K562 (cell line): ENCODE measurements at places on chromosomes 3 and 15.
A peak's percentile ranks its signal among the peaks of the same experiment; 100 is the strongest.

DNA sequence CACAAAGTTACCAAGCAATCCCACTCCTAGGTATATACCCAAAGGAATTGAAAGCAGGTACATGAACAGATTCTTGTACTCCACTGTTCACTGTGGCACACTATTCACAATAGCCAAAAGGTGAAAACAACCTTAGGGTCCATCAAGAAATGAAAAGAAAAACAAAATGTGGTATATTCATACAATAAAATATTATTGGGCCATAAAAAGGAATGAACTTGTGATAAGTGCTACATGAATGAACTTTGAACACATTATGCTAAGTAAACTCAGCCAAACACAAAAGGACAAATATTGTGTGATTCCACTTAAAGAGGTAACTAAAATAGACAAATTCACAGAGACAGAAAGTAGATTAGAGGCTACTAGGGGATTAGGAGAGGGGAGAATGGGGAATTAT lies 55.2 kb upstream of the IMPG2 start:
- DNase-seq = no peak

GRCh38 chr3:8416965-8417364 lies 84.7 kb upstream of the LMCD1 start:
- peak; percentile 46 for DNase-seq

DNA sequence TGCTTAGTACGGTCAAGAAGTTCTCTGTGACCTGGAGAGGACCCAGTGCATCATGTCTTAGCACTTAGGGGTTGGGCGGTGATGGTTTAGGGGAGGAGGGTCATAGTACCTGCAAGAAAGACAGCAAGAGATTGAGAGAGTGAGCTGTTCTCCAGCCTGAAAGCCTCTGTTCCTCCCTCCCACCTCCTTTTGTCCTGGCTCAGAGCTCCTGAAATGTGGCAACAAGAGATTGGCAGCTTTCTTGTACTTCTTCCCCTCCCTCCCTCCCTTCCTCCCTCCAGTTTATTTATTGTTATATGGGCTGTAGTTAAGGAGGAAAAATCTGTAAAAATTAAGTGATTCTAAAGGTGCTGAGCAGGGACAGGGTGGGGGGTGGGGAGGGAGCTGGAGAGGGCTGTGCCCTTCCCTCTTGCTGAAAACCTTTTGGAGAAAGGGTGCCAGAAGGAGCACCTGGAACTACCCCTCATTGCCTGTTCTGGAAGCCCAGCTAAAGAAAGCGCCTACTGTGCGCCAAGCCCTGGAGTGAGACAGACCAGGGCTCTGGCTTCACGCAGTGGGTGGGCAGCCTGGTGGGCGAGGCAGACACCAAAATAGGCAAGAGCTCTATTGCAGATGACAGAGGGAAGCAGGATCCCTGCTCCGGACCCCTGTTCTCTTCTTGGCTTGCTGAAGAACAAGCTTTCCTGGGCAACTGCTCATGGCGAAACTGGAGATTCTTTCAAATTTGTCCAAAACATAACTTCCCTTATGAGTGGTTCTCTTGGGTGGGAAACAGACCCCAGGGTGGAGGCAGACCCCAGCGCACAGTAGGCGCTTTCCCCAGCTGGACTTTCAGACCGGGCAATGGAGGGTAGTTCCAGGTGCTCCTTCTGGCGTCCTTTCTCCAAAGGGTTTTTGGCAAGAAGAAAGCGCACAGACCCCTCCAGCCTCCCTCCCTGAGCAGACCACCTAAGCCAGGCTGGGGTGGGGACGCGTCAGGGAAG lies 35.6 kb downstream of the LINGO1 start:
- no peak for DNase-seq

DNA sequence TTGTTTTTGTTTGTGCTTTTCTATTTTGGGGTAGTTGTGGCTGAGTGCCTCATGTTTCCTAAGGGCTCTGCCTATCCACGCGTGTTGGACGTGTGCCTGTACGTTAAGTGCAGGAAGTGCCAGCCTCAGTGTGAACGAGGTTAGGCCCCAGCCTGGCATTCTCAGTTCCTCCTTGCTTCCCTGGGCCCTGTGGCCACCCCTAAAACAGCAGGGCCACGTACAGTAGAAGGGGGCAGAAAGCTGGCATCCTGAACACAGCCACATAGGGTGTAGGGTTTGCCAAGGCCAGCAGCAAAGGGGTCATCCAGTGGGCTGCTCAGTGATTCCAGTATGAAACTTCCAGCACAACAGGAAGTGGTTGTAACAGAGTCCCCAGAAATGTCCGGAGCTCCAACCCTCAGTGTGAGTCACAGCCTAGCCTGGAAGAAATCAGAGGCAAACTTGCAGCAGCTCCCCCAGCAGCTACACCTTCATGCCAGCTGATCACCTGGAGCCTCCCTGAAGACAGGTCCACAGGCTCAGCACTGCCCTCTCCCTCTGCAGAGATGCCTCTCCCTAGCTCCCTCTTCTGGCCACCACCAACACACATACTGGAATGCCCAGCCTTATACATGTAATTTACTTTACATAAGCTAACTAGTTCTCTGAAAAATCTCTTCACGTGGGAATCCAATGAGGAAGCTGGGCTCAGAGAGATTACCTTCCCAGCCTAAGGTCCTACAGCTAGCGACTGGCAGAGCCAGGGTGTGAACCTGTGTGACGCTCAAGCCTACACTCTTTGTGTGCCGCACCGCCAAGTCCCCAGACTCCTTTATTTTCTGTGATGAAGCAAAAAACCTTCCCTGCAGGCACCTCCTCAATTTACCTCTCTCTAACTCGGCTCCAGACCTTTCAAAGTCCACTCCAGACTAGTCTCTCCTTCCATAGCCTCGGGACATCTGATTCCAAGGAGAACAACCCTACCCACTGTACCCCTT lies 26.6 kb downstream of the ILDR1 start:
- peak; percentile 20 for DNase-seq

DNA sequence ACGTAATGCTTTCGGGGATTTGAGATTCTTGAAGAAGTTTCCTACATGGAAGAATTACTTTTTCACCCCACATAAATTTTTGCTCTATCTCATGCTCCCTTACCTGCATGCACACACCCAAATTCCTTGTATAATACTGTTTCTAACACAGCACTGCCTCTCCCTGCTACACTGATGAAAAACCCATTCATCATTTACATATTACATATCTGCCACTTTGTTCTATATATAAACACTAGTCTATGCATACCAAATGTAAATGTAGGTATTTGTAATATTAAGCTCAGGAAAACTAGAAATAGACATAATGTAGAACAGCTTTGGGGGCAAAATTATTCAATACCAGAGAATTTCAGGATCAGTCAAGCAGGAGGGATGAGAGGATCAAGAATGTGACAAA lies 182.6 kb upstream of the SEMA6D start:
- no peak for DNase-seq

- DNase-seq = no peak
Observed at GRCh38 chr15:80953001-80953952, 36.3 kb downstream of the MESD start.

- DNase-seq = no peak
Observed at GRCh38 chr3:43289401-43289800, 3.1 kb downstream of the SNRK start.

DNA sequence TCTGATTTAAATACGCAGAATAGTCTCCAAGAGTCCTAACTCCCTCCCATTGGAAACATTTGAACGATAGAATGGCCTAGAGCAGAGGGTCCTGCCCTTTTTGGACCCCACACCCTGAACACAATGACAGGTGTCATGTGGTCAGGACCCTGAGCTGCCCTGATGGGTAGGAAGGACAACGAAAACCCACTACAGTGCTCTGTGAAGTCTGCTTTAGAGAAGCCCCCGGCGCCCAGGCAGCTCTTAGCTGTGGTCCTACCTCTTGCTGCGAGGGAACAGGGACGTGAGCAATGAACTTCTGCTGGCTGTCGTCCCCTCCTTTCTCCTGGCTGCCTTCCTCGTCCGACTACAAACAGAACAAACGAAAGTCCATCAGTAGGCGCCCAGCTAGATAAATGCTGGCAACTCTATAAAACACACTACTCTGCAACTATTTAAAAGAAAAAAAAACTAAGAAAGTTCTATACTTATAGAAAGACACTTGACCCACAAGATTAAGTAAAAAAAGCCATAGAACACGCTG lies 8.7 kb upstream of the RAB43 start:
- DNase-seq = no peak

DNA sequence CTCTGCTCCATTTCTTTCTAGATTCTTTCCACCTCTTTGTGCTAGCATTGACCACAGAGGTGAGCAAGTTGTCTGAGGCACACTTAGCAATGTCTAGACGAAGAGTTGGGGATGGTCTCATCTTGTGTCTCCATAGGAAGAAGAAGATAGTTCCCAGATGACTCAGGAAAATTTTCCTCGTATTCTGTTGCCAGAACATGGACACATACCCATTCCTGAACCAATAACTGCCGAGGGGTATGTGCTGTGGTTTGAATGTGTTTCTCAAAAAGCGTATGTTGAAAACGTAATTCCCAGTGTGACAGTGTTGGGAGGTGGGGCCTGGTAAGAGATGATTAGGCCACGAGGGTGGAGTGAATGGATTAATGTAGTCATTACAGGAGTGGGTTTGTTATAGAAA lies 107.5 kb upstream of the GALNT15 start:
- DNase-seq = no peak

DNA sequence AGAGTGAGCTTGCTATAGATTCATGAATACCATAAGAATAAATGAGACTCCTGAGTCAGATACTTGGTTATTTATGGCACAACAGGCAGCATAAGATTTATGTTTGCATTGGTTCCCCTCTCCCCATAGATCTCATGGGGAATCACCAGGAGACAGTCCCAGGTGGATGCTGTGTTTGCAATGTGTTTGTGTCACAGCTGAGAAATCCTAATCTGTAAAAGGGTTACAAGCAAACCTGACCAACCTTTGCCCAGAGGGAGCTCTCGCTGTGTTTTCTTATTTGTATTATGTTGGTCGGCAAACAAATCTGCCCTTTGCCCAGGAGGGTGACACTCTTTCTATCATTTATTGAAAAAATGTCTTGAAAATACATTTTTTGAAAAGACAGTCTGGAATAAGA lies 236.2 kb downstream of the ZPLD1 start:
- DNase-seq = no peak

DNA sequence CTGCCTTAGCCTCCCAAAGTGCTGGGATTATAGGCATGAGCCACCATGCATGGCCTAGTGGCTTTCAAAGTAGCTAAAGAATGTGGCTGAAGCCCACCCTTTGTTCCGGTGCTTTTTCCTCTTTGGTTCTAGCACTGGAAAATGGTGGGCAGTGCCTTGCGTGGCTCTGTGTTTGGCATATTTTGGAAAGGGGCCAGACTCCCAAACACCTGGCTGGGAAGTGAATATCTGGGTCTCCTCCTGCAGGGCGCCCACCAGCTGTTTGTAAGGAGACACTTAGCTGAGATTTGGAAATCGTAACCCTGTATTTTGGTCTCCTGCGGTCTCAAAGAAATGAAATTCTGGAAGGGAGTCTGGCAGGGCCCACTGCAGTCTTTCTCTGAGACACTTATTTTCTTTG lies 336.4 kb downstream of the IL20RB start:
- no peak for DNase-seq

DNA sequence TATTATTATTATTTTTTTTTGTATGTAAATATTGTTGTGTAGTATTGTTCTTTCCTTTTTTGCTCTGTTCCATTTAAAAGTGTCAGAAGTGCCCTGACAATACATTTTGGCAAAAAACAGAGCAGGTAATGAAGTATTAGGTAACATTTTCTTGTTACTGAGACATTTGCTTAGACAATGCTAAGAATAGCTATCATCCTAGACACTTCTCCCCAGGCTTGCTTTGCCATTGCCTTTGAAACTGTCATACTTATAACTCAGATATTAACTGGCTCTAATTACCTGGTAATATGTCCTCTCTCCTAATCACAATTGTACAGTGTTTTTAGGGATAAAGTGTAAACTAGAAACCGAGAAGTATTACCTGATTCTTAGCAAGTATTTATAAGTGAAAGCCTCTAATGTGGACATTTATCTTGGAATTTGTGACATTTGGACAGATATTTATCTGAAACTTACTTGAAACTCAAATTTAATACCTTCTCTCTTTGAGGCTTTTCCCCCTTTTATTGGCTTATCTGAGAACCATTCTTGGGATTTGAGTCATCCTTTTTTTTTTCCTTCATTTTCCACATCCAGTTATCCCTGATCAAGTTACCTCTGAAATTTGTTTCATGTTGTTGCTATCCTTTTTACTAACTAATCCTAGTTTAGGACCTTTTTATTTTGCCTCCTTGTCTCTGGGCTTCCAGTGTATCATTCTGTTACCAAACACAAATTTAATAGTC lies 13.1 kb downstream of the ARIH1 start:
- no peak for DNase-seq

DNA sequence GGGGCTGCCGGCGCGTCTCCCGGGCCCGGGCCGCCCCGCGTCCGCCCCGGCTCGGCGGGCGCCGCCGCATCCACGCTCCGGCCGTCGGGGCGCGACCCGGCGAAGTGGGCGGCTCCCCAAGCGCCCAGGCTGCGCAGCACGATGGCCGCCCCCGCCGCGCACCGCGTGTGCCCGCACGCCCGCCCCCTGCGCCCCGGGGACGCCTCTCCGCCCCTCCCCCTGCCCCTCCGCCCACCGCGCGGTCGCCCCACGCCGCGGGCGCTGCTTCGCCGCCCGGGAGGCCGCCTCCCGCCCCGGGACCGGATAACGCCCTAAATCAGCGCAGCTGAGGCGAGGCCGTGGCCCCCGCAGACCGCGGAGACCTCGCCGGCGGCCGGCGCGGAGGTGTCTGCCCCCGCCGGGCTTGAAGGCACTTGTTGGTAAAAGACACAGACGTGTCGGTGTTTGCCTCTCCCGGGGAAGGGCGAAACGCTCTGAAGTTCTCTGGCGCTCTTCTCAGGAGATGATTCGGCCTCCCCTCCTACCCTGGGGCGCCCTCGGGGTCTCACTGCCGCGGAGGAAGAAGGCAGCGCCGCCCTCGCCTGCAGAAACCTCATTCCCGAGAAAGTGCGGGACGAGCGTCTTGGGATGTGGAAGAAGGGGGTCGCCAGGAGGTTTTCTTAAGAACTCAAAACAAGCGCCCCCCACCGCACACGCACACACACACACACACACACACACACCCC lies at the start of gene BNC1:
Gene BNC1 (minus strand): TSS at position 106 of the 725 bp plus-strand sequence. CDS start 36 bp downstream, at position 70.
- no peak for DNase-seq

GRCh38 chr3:57889807-57890206 lies 118.4 kb upstream of the FLNB start:
- no peak for DNase-seq

DNA sequence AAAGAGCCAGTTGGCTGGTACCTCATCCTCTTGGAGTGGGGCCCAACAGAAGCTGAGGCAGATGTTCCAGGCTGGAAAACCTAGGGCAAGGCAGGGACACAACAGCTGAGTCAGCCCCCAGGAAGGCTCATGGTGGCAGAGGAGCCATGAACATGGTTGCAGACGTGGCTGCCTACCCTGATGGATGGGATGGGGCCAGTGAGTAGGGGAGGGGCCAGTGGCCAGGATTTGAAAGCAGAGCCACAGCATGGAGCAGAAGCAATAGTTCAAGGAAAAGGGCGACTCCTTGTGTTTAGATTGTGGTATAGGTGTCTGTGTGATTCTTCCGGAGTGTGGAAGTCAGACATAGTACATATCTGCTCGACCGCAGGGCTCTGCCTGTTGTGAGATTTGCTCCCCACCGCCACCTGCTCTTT lies 24.2 kb downstream of the PXYLP1 start:
- DNase-seq = peak; percentile 72
